ENCODE measurements at places on chromosomes 6 and 20. TPM values are rescaled to one million over a fixed set of nuclear protein-coding genes. Genes with fewer than 3 reads are reported as not detected.

Gene SMLR1
- not detected for total RNA-seq

Gene ARMC2
- total RNA-seq, result 10.9 TPM

Gene ADGB
- not detected for total RNA-seq

Gene SLC17A2
- total RNA-seq, result not detected

Gene COL21A1
- total RNA-seq, result not detected

Gene NKX2-2
- total RNA-seq, result not detected

Gene CST9
- total RNA-seq, result not detected

Gene TRMT11
- 18.1 TPM for total RNA-seq

Gene EYA2
- total RNA-seq, result not detected

Gene ANKRD6
- 9.1 TPM for total RNA-seq

Gene KHDC1
- total RNA-seq, result 7.4 TPM

Gene CNR1
- total RNA-seq, result not detected

Gene C6orf89
- 41.1 TPM for total RNA-seq

Gene EPB41L1
- not detected for total RNA-seq

Gene PNPLA1
- total RNA-seq, result not detected

Gene SIM1
- total RNA-seq, result not detected

Gene AKIRIN2
- 42.1 TPM for total RNA-seq

Gene SPEF1
- total RNA-seq, result 0.16 TPM

Gene PROCR
- 1.3 TPM for total RNA-seq

Gene HTR1E
- not detected for total RNA-seq

Gene KIAA0408
- 3.1 TPM for total RNA-seq

Gene NKX2-4
- total RNA-seq, result not detected

Gene C6orf58
- not detected for total RNA-seq

Gene MARCKS
- total RNA-seq, result 0.05 TPM

Gene RAET1L
- total RNA-seq, result not detected

Gene VGLL2
- total RNA-seq, result not detected

Gene TRIM10
- not detected for total RNA-seq

Gene WFDC10B
- total RNA-seq, result not detected

Gene ADA
- 112 TPM for total RNA-seq

Gene PPP1R14C
- total RNA-seq, result not detected

Gene AIF1
- total RNA-seq, result 177 TPM

Gene FAXC
- not detected for total RNA-seq

Gene B3GALT4
- 12.2 TPM for total RNA-seq

Gene IL17F
- not detected for total RNA-seq

Gene PDE7B
- 0.34 TPM for total RNA-seq

Gene PRICKLE4
- total RNA-seq, result not detected

Gene TTBK1
- not detected for total RNA-seq

Gene ISM1
- 2.9 TPM for total RNA-seq

Gene EPHA7
- not detected for total RNA-seq

Data from activated CD8-positive, alpha-beta T cell treated with anti-CD3 and anti-CD28 coated beads, Interleukin-2, amount 10 ng/mL, durations not matched to agents 7 days and 5 days (primary cell).